ENCODE measurements at places on chromosomes 3 and 15.

DNA sequence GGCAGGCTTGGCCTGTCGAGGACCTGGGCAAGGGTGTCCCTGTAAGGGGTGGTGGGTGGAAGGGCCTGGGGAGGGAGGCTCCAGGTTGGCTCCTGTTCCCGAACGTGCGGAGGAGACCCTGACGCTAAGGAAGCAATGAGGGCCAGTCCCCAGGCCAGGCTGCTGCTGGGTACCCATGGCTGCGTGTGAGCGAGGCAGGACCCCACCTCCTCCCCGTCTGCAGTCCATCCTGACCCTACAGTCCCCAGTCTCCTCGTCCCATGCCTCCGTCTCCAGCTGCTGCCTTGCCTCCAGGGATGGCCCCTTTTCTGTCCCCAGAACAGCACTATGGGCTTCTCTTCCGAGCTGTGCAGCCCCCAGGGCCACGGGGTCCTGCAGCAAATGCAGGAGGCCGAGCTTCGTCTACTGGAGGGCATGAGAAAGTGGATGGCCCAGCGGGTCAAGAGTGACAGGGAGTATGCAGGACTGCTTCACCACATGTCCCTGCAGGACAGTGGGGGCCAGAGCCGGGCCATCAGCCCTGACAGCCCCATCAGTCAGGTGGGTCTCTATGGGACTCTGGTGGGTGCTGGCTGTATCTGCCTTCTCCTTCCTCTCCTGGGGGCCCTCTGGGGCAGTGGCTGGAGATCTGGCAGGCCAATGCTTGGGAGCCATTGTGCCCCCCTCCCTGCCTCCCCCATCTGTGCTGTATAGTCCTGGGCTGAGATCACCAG is 571 bp downstream of the FES start:
- no peak for DNase-seq

DNA sequence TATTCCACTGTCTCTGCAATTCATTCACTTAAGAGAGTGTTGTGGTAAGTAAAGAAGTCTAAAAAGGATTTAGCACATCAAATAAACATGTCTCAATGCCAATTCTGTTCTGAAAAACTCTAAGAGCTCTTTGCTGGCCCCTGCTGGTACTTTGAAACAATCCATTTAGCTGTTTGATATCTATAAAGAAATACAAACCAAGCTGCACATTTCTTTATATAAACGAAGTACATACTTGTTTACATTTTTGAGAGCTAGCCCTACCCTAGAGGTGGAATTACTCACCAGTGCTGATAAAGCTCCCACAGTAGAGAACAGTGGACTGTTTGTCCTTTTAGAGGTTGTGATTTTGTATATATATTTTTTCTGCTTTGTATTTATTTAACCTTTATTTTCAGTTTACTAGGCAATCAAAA is 75.5 kb downstream of the NEDD4 start:
- no peak for DNase-seq

- DNase-seq: no peak
These were observed 245.7 kb downstream of the FGF12 start for GRCh38 chr3:192481638-192482037.

DNA sequence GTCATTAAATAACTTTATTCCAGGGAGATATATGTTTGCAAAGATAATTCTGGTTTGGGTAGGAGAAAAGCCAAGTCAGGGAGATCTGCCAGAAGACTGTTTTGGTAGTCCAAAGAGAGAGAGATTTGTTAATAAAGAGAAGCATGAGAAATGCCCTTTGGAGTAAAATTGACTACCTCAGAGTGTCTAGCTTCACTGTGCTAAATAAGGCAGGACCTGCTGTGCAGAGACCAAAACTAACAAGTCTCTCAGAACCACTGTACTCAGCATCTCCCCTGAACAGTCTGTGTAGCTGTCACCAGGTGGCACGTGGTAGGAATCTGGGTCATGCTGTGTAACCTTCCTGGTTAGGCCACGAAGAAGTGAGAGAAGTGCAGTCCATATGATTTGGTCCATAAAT is 31.6 kb upstream of the SLC35G2 start:
- peak; percentile 19 for DNase-seq

DNA sequence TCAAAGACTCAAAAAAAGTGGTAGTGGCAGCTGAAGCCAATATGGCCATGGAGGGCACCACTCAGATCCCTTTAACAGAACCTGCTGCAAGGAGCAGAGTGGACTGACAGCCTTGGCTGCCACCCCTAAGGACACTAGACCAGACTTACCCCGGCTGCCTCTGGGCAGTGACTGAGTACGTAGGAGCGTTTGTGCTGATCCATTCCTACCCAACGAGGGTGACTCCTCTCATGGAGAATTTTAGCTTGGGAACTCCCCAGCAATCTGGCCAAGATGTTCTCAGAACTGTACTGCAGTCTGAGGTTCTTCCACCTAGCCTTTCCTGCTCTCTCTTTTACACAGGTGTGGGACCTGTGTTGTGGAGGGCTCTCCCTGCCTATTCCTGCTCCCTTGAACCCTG is 22.1 kb downstream of the CLEC3B start:
- DNase-seq: no peak

DNA sequence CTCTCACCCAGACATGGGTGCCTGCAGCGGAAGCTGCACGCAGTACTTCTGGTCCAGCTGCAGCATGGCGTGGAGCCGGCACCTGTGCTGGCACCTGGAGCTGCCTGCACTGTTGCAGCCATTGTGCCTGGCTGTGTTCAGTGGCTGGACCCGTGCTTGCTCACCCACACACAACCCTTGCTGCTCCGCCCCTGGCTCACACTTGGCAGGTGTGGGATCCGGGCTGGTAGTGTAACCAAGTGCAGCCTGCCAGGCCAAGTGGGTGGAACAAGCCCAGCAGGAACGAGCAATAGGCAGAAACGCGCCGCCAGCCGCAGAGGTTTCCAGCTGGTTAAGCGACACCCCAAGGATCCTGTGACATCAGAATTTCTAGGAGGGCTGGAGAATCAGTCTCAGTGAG is 11.2 kb upstream of the SCAPER start:
- DNase-seq: no peak

- DNase-seq: no peak
These were observed 35.1 kb upstream of the EIF3J start for GRCh38 chr15:44501768-44502366.

GRCh38 chr3:155963570-155963969 is 93.1 kb downstream of the GMPS start:
- no peak for DNase-seq

DNA sequence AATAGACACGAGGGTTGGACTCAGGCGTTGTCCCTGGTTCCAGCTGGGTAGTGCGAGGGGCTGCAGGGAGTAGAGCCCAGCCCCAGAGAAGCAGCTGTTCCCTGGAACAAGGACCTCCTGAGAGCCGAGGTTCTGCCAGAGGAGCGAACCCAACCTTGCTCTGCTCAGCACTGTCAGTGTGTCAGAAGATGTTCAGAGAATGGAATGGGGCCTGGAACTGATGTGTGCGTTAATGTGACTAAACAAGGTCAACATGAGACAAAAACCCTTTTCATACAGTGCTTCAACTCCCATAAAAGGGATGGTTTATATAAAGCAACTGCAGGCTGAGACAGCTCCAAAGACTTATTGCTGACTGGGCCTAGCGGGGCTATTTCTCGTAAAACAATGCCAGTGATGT is 35.5 kb upstream of the HACD2 start:
- DNase-seq: no peak
